ENCODE measurements at places on chromosomes 2 and 18.

DNA sequence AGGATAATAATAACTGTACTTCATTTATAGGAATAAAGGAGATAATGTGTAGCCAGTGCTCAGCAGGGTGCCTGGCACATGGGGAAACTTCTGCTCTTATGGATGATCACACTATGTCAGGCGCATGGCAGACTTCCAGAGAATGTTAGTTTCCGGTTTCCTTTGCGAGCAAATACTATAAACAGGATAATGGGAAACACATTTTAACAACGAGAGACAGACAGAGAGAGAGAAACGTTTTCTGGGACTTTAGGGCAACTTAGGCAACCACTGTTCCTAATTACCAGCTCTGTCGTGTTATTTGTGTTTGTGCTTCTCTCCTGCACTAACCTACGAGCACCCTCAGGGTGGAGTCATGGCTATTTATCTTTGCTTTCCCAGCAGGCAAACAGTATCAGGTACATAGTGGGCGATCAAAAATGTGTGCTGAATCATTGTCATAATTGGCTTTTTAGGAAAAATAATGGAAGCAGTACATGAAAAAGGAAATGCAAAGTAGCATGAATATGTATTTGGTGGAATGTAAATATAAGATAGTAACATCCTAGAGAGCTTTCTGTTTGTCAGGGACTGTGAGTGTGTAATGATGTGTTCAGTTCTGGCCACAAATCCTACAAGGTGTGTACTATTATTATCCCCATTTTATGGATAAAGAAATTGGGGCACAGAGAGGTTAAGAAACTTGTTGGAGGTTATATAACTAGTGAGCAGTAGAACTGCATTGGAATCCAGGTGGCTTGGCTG lies 36.8 kb upstream of the IGFBP2 start:
- DNase-seq = no peak

- DNase-seq = no peak
Observed at GRCh38 chr2:239178954-239179353, 221.9 kb downstream of the HDAC4 start.

DNA sequence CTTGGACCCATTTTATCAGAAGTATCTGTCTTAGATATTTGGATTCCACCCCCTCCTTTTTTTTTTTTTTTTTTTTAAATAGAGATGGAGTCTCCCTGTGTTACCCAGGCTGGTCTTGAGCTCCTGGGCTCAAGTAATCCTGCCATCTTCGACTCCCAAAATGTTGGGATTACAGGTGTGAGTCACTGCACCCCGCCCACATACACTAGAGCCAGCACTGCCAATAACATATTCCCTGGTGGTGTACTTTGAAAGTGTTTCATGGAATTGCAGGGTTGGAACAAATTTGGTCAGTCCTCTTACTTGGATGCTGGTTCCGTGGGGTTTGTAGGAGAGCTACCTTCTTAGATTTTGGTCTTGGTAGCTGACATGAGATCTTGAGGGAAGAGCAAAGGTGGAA lies 15.0 kb downstream of the PDCL3 start:
- DNase-seq = no peak

- peak; percentile 58 for DNase-seq
Observed at GRCh38 chr2:127415593-127416505, 2.4 kb upstream of the PROC start.

DNA sequence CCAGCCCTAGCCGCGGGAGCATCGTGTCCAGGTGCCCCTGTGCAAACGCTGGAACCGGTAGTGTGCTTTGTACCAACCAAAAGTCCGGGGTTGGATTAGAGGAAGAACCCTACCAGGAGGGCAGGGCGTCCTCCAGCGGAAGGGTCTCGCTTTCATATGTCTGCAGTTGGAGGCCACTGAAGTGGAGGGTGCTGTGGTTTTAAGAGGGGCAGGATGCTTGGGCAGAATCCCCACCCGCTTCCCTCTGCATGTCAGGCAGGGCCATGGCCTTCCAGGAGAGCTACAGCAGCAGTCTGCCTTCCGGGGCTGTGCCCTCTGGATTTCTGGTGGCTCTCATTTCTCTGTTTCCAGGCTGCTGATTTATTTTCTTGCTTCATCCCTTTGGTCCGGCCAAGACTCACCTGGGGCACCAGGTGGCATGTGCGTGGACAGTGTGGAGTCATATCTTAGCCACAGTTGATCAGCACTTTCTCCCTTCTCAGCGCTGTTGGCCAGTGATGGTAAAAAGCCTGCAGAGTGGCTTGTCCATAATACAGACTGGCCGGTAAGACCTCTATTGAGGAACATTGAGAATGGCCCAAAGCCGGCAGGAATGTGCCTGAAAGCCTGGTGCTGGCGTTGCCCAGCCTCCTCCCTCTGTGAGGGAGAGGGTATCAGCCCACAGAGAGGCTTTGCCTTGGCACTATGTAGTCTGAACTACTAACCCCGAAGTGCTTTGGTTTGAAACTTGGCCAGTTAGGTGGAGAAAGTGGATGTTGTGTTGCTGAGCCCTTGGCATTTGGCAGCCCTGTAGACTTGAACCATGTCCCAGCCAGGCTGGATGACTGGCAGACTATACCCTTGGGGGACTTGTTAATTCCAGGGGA lies 1.8 kb downstream of the AGAP1 start:
- no peak for DNase-seq

DNA sequence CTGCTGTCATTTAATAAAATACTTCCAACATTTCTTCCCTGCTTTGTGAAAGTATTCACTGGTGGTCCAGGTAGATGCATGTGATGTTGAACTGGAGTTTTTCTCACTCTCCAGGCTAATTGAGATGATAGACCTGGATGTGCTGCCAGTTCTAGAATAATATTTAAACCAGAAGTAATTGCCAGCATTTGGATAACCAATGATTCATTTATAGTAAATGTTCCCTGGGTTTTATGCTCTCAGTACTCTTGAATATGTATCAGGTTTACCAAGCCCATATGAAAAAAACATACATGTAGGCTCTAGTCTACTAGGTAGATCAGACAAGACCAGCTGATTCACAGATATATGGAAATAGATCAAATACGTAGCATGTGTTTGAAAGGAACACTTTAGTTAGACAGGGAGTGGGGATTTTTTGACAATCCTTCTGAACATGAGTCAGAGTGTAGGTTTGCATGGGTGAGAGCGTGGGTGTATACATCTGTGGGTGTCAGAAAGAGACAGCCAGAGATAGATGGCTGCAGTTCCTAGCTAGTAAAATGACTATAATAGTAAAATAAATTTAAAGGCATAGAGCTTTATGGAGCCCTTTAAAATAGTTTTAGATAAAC lies 115.1 kb downstream of the NAB1 start:
- no peak for DNase-seq

- DNase-seq = no peak
Observed at GRCh38 chr2:72921088-72921851, 4.0 kb downstream of the EMX1 start.

GRCh38 chr2:69680001-69680675 lies 36.6 kb upstream of the AAK1 start:
- no peak for DNase-seq

GRCh38 chr18:3721771-3722648 lies 272.0 kb downstream of the TGIF1 start:
- DNase-seq = no peak

DNA sequence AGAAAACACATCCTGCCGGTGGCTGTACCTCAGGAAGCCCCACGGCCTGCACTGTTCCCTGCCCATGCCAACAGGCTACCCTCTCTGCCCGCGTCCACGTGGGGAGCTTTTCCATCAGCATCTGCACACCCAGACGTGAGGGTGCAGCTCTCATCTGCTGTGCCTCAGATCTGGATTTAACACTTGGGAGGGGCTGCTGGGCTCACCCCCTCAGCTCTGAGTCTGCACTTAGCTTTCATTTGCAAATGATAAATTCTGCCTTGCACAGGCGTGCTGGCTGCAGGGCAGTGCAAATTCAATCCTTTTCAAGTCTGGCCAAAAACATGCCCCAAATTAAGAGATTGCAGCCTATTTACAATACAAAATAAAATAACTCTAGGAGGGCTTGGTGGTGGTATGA lies 245.7 kb downstream of the TWIST2 start:
- DNase-seq = no peak

DNA sequence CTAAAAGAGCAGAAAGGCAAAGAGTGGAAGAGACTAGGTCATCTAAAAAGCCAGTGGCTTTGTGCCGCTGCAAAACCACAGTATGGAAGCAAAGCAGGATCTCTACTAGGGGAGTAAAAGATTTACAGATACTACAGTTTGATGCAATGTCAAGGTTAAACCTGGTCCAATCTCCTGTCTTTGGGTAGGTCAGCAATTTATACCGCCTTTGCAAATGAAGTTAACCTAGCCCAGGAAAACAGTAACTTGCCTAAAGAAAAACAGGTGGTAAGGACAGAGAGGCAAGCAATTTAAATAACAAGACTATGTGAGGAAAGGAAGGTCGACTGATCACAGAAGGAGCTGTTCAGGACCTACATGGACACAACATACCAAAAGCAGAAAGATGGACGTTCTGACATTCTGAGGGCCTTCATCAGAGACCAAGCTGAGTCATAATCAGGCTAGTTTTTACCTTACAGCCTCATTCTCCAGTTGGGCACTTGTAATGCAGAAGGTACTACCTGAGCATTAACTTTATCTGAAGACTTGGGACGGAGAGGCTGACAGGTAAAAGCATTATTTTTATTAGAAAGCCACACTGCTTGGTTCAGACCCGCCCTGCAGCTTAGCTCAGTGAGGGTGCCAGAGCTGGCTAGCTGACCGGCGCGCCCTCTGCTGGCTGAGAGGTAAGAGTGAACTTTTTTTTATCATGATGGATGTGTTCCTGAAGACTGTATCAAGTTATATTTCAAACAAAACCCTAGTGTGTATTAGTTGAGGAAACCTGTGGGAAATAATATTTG lies 15.9 kb downstream of the CDKL4 start:
- DNase-seq = peak; percentile 70

- DNase-seq = no peak
Observed at GRCh38 chr2:135030826-135031225, 16.4 kb downstream of the MAP3K19 start.

- DNase-seq = no peak
Observed at GRCh38 chr2:241965931-241966412, 96.4 kb downstream of the RTP5 start.

DNA sequence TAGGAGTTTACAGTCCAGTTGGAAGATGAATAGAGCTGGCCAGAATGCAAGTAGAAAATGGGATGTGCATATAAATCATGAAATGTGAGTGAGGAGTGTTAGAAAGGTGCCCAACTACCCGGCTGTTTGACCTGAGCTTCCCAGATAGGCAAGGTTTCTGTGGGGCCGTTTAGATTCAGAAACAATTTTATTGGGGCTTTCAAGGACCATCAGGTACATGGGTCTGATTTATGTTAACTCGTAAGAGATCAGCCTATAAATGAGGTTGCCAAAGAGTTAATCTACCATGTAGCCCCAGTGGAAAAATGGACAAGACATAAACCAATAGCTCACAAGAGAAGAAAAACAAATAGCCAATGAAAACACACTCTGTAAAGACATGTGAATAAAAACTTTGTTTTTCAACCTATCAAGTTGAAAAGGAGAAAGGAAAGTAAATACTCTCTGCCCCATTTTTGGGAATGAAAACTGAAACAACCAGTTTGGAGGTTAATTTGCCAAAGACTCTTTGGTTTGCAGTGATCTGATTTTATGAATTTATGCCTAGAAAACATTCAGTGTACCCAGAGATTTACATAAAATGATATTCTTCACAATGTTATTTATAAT lies 77.4 kb downstream of the TMEM247 start:
- no peak for DNase-seq

- no peak for DNase-seq
Observed at GRCh38 chr2:27489118-27489497, 435 bp downstream of the IFT172 start.

GRCh38 chr2:226906163-226906693 lies 70.4 kb downstream of the RHBDD1 start:
- DNase-seq = no peak

DNA sequence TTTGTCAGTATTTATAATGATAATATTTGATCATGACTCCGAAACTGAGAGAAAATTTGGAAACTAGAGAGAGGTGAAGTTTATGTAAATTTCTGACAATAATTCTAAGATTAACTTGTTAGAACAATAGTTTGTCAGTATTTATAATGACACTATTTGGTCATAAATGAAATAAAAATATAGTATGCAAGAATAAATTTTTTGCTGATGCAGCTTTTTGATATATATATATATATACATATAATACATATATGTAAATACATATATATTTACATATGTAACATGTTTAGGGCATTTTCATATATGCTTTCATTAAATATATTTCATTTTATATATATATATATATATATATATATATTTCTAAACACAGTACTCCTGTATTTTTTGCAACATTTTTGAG lies 1158.1 kb downstream of the LRP1B start:
- no peak for DNase-seq

DNA sequence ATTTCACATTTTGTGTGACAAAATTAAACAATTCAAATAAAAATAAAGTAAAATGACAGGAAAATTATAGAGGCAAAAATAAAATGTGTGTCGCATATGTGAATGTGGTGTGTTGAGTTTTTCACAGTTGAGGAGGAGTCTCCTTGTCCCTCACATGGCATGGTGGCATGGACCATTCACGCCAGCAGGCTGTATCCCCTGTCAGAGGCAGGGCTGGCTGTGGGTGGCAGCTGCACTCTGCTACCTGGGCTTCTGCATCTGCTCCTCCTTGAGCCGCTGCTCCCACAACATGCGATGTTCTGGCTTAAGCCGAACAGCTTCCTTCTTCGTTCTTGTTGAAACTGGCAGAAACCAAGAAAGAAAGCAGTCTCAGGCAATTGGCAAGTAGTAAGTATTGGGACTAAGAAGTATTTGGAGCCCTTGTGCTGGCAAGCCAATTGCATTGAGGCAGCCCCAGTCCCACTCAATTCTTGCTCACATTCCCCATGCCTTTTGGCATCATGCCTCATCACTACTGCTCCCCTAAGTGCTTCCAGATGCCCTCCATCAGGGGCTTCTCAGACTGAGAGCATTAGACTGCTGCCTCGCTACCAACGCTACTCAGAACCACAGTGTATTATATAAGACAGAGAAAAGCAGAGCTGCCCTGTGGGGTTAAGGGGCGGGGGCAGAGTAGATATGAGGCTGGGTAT lies 177.9 kb upstream of the NABP1 start:
- DNase-seq = no peak
